Activated naive CD4-positive, alpha-beta T cell treated with anti-CD3 and anti-CD28 coated beads, Interleukin-2, amount 50 U/mL, for 16 hours (primary cell): ENCODE measurements at places on chromosomes 5 and 9.

DNA sequence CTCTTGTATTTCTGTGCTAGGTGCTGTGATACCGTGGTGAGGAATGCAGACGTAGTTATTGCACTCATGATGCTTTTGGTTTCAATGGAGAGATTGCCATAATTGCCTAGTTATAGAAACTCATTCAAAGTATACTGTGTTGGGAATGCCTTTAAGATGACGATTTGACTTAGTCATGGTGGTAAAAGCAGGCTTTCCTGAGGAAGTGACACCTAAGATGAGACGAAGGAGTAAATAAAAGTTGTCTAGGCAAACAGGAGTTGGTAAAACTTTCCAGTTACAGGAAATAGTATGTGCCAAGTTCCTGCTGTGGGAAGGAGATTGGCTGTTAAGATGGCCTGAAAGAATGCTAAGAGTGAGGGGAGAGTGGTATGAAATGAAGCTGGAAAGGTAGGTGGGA is 48.1 kb downstream of the FOCAD start:
- DNase-seq = no peak

DNA sequence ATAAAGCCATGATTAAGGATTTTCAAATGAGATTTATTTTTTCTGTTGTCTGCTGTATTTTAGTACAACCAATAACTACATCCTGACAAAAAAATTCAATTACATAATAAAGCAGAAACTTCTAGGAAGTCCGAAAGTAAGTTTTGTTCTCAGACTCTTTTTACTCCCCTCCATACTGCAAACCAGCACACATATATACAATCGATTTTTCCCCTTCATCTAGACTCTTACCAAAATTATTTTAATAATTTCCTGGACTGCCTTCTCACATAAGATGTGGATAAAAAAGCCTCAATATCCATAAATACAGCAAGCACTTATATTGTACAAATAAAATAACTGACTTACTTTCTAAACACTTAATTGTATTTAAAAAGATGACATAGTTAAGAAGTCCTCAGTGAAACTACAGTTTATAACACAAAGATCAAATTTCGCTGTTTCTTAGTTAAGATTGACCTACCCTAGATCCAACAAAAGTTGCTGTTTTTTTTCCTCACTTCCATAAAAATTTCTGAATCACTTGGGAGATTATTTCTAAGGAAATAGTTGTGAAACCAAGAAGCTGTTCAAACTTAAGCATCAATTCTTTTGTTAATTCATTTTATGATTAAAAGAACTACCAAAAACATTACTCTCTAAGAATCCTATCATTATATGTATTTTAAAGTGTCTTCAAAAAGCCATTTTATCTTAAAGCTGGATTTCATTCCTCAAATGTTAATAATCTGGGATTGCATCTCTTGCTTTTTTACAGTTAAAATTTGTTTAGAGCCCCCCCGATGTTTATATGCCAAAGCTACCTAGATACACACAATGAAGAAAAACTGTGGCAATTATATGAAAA is 74.7 kb upstream of the IFNE start:
- DNase-seq = no peak

DNA sequence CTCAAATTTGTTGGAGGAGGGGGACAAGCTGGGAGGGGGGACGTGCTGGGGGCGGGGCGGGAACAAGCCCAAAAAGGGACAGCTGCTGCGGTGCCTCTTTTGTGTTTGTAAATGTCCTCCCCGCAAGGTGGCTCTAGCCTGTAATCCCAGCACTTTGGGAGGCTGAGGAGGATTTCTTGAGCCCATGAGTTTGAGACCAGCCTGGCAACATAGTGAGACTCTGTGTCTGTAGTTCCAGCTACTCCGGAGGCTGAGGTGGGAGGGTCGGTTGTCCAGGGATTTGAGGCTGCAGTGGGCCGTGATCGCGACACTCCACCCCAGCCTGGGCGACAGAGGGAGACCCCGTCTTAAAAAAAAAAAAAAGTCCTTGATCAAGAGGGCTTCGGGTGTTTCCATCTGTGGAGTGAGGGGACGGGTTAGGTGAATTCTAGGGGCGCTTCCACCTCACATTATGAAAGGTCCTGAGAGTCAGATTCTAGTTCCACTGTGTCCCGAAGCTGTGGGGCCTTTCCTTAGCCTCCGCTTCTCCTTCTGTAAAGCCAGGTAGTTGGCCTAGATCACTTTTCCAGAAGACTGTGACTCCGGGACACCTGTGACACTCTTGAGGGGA is 779 bp upstream of the CTNNA1 start:
- DNase-seq = no peak

- DNase-seq = no peak
These were observed 87.5 kb downstream of the TTLL11 start for GRCh38 chr9:122005597-122005996.

- no peak for DNase-seq
These were observed 14.4 kb downstream of the RALGDS start for GRCh38 chr9:133106511-133107244.

GRCh38 chr9:132241840-132242620 is 80.2 kb downstream of the NTNG2 start:
- peak; percentile 62 for DNase-seq

GRCh38 chr9:99720455-99721050 is 101.1 kb upstream of the NR4A3 start:
- no peak for DNase-seq

DNA sequence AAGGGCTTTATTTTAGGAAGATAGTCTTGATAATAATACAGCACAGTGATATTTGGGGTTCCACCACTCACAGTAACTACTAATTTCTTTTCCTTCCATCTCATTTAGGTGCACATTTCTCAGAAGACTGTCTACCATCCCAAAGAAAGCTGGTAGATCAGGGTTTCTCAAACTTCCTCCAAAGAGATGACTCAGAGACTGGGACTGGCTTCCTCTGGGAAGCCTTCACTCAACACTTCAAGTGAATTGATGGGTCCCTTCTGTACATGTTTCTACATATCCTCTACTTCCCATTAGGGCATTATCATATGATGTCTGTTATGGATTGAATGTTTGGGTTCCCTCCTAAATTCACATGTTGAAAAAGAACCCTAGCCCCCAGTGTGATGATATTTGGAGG is 138.5 kb downstream of the SPOCK1 start:
- DNase-seq = no peak

GRCh38 chr5:111641533-111642233 is 115.3 kb downstream of the NREP start:
- DNase-seq = no peak

DNA sequence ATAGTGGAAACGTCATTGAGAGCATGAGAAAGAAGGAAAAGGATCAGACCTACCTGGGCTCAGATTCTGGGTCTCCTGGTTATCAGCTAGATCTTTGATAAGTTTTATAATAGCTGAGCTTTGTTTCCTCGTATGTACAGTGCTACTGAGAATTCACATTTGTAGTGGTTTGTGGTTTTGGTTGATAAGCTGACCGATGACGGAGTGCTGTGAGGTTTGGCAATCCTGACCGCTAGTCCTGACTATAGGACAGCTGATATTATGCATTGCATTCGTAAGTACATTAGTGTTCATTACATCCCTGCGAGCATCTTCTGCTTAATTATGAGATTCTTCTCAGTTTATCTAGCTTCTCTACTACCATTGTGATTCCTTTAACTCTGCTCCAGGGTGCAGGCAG is 190.7 kb upstream of the SLC27A6 start:
- DNase-seq = no peak

DNA sequence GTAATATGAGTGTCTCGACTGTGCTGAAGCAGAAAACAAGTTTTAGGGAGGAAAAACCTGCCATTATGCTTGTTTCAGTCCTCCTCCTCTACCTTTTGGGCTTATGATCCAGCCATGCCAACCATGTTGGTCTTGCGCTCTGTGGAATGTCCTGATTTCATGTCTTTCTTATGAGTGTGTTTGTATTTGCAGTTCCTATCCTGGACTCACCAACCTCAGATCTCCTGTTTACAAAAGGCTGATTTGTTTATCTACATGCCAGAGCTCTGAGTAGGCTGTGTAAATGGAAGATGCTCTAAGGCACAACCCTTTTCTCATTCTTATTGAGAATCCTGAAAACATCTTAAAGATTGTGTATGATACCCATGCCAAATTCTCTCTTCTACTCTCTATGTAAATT is 138.6 kb downstream of the ARHGEF28 start:
- DNase-seq = no peak

DNA sequence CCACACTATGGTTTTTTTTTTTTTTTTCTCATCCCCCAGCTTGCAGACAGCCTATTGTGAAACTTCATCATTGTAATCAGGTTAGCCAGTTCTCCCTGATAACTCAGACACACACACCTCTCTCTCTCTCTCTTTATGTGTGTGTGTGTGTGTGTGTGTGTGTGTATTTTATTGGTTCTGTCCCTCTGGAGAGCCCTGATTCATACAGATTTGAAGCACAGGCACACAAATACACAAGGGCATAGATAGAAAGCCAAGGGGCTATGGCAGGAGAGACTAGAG is 20.6 kb upstream of the VCAN start:
- DNase-seq = no peak

GRCh38 chr9:101027236-101027635 is 1.3 kb upstream of the PLPPR1 start:
- no peak for DNase-seq

GRCh38 chr9:113882181-113882580 is 6.1 kb downstream of the ZNF618 start:
- no peak for DNase-seq

- DNase-seq = no peak
These were observed 24.0 kb upstream of the SLC44A1 start for GRCh38 chr9:105220451-105220850.

DNA sequence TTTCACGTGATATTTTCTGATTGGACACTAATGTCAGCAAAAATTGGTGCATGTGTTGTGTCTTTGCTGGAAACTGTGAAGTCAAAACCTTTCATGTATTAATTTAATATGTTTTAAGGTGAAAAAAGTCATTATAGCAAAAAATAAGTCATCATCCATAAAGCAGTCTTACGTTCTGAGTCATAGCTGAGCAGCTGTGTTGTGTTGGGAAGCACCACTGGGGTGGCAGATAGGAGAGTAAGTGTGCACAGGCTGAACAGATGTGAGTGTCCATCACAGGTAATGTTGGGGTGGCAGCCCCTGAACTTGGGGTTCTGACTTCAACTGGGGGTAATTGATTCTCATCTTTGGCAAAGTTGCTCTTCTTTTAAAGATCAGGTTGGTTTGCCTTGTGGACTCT is 156.8 kb downstream of the NXNL2 start:
- no peak for DNase-seq

DNA sequence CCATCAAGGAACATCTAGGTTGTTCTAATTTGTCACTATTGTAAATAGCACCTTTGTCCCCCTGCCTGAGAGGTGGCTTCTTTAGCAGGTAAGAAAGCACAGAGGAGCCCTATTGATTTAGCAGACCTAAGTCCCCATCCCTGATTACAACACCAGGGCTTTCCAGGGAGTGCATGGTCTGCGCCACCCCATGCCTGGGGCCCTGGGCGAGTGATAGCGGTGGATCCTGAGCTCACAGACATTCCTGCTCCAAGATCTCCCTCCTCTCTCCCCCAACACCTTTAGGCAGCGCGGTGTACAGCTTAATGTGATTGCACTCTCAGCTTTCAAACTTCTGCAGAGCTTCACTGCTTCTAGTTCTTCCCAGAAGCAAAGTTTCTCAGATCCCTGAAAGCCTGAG is 67.4 kb upstream of the WWC1 start:
- no peak for DNase-seq

- DNase-seq = peak; percentile 61
These were observed 798 bp downstream of the REEP5 start for GRCh38 chr5:112921026-112921832.

DNA sequence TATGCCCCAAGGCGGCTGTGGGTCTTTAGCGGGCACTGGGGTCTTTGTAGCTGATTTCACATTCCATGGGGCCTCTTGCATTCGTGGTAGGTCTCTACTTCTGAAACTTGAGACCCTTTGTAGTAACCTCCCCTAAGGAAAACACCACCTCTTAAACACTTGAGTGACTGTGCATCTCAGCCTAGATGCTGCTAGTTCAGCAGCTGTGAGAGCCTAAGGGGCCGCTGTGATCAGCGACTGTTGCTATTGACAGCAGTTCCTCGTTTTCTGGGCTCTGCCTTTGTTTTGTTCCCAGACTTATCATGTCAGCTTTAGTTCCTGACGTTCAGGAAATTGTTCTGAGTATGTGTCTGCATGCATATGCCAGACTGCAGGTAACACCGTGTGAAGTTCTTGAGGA is 171.2 kb downstream of the HSPA4 start:
- DNase-seq = no peak

- no peak for DNase-seq
These were observed 40.0 kb downstream of the LARP1 start for GRCh38 chr5:154795235-154795596.

- peak; percentile 81 for DNase-seq
These were observed 14.3 kb downstream of the GBGT1 start for GRCh38 chr9:133149130-133150015.

DNA sequence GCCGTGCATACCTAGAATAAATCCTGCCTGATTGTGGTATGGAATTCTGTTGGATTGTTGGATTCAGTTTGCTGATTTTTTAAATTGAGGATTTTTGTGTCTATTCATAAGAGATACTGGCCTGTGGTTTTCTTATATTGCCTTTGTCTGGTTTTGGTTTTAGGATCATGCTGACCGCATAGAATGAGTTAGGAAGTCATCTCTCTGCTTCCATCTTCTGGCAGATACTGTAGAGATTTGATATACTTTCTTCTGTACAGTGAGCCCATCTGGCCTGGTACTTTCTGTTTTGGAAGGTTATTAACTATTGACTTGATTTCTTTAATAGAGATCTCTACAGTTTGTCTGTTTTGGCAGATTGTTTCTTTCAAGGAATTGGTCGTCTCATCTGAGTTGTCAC is 14.7 kb downstream of the CEP72 start:
- no peak for DNase-seq

GRCh38 chr9:135295551-135296300 is 183.9 kb upstream of the PPP1R26 start:
- no peak for DNase-seq
